ENCODE measurements at places on chromosomes 2 and 18. TPM values are rescaled to one million over a fixed set of nuclear protein-coding genes. Genes with fewer than 3 reads are reported as not detected.
A peak's percentile ranks its signal among the peaks of the same experiment; 100 is the strongest.

DNA sequence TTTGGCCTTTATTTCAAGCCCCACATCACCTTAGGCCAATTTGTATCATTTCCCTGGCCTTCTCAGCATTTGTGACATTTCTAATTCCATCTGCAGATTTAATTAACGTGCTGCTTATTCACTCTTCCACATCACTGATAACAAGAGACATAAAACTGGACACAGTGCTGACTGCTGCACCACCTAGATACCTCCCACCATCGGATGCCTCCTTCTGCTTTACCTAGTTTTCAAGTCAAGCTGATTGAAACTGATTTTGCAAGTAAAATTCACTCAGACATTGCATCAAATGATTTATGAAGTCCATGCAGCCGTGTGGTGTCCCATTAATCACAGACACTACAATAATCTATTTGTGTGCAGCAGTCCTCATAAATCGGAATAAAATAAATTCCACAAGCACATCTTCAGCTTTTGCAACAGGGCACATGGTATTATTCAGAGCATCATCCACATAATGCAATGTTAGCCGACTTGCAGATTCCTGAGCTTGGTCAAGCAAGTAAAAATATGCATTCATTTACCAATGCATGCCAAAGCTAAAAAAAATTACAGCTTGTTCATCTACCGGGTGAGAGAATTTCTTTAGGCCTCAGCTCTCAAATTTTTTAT lies 15.9 kb upstream of the CRIM1 start:
- H3K27me3 ChIP-seq, result no peaks in the 10 kb centered on the region
- H3K27ac ChIP-seq, result no peak overlapping the region

The HOXD13 gene
- not detected for total RNA-seq

- no peak overlapping the region for H3K27ac ChIP-seq
- no peaks in the 10 kb centered on the region for H3K36me3 ChIP-seq
- H3K27me3 ChIP-seq, result no peaks in the 10 kb centered on the region
- DNase-seq, result no peak
- H3K4me1 ChIP-seq, result peaks cover 17% of the 10 kb centered on the region
These were observed 34.9 kb downstream of the EFR3B start for GRCh38 chr2:25076749-25077148.

DNA sequence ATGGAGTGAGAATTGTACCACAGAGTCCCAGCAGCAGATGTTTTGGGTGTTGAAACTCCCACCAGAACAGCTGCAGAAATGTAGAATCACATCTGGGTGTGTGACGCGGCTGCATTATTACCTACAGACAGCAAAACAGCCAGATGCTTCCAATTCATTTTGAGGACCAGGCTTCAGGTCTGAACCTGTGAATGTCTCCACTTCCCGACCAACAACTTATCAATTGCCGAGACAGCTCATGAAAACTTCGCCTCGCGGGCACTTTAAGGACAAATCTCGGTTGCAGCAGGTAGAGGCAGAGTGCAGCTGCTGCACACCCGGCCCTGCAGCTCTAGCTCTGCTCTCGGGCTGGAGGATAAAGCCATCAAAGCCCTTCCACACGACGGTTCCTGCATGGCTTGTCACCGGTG lies 202.0 kb downstream of the HRH4 start:
- no peak for DNase-seq
- H3K27me3 ChIP-seq, result no peaks in the 10 kb centered on the region
- no peak overlapping the region for H3K4me3 ChIP-seq

GRCh38 chr18:9109523-9109922 lies 7.0 kb downstream of the NDUFV2 start:
- DNase-seq, result no peak
- H3K27me3 ChIP-seq, result no peaks in the 10 kb centered on the region
- H3K4me1 ChIP-seq, result peaks cover 76% of the 10 kb centered on the region
- peak overlapping the region; percentile 61 for H3K27ac ChIP-seq
- H3K36me3 ChIP-seq, result no peaks in the 10 kb centered on the region

The CNGA3 gene
- not detected for total RNA-seq

DNA sequence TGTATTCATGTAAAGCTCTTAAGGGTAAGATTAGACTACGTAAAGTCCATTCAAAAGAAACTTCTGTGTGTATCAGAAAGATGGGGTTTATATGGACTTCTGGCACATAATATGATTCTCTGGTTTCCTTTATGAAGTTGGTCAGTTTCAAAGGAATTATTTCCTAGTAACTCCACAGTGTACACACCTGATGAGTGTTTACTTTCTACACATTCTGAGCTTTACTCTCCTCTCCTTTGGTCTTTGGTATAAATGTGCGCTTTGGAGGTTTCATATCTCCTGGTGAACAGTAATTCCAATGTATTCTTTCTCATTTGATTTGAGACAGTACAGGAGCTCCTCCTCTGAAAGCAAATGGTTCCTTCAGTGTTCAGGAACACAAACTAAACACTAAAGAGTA lies 88.1 kb downstream of the OXER1 start:
- H3K4me1 ChIP-seq, result no peaks in the 10 kb centered on the region
- H3K27ac ChIP-seq, result no peak overlapping the region
- no peak overlapping the region for H3K4me3 ChIP-seq
- peaks cover 12% of the 10 kb centered on the region for H3K36me3 ChIP-seq

The SLC23A3 gene
- 1.2 TPM for total RNA-seq

GRCh38 chr2:167140767-167141166 lies 252.5 kb downstream of the XIRP2 start:
- H3K4me3 ChIP-seq, result no peak overlapping the region
- H3K27ac ChIP-seq, result no peak overlapping the region
- no peaks in the 10 kb centered on the region for H3K27me3 ChIP-seq
- H3K4me1 ChIP-seq, result peaks cover 4% of the 10 kb centered on the region
- no peaks in the 10 kb centered on the region for H3K36me3 ChIP-seq

DNA sequence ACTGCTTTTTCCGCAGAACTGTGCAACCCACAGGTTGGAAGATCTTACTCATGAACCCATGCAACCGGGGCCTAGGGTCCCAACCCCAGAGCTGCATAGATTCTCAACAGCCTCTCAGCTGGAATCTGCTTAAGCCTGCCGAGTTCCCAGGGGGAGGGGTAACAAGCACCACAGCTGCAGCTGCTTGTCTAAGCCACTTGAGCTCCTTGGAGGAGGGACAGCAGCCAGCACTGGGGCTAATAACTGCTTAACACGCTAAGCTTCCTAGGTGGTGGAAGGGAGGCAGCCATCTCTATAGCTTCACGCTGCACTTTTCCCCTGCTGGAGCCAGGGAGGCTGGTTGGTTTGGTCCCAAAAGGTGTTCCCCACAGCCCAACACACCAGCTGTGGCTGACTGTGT lies 311.6 kb downstream of the DSC3 start:
- H3K27me3 ChIP-seq, result no peaks in the 10 kb centered on the region
- peak; percentile 3 for DNase-seq
- H3K4me1 ChIP-seq, result no peaks in the 10 kb centered on the region
- H3K36me3 ChIP-seq, result no peaks in the 10 kb centered on the region

The RTP5 gene
- total RNA-seq, result not detected

The CHRNG gene
- total RNA-seq, result not detected

Measured in stomach (tissue), 19 donors.